ENCODE measurements at places on chromosomes 4 and X.

GRCh38 chrX:103405009-103405333 is 28.6 kb downstream of the BEX3 start:
- DNase-seq: no peak

GRCh38 chr4:25110527-25111329 is 49.5 kb downstream of the SEPSECS start:
- DNase-seq: no peak

GRCh38 chr4:67918428-67918827 is 34.6 kb upstream of the TMPRSS11D start:
- DNase-seq: no peak

DNA sequence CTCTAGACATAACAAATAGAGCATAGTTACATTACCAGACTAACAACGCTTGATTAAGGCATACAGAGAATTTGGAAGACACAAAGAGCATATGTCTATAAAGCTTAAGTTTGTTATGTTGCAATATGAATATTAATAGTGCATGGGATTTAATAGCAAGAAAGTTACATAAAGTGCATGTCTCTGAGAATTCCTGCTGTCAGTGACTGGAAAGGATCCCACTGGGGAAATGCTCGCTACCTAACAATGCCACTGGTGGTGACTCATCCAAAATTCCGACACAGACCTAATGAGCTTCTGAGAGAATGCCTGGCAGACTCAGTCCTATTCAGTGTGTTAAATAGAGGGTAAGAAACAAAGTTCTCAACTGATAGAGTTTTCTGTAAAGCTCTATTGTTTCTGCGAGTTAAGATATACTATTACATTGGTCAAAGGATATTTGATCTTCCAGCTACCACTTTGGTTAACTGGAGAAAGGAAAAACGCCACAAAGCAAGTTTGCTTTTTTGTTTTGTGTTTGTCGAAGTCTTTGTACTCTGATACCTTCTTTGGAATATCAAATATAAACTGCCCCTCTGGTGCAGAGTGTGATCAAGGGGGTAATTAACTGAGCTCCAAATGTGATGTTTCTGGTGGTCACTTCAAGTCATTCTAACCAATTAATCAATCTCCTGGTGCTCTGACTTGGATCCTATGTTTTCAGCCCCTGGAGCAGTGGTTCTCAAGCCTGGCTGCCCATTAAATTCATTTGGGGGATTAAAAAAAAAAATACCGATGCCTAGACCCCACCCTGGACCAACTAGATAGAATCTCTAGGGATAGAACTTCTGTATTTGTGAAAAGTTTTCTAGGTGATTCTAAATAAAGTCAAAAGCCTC is 107.9 kb downstream of the PALLD start:
- DNase-seq: no peak

DNA sequence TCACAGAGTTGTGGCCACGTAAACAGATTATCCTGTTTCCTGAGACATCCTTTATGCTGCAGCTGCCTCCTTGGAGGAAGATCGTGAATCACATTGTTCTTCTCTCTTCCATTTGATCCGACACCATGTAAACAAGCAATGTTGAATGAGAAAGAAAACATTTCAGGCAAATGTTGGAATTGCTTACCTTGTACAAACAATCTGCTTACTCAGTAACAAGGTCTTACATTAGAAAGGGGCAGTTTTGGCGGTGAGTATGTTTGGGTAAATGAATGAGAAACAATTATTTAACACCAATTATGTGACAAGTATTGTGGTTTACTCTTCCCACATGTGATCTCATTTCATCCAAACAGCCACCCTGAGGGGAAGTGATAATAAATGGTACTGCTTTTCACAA is 637.8 kb downstream of the RAB28 start:
- no peak for DNase-seq

GRCh38 chrX:53251307-53251706 is 26.3 kb upstream of the KDM5C start:
- DNase-seq: no peak

DNA sequence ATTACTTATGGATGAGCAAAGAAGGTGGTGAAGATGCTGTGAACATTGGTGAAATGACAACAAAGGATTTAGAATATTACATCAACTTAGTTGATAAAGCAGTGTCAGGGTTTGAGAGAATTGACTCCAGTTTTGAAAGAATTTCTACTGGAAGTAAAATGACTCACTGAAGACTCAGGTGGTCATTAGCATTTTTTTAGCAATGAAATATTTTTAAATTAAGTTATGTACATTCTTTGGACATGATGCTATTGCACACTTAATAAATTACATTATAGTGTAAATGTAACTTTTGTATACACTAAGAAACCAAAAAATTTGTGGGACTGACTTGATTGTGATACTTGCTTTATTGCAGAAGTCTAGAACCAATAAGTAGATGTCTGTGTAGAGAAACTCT is 56.9 kb downstream of the USO1 start:
- no peak for DNase-seq

DNA sequence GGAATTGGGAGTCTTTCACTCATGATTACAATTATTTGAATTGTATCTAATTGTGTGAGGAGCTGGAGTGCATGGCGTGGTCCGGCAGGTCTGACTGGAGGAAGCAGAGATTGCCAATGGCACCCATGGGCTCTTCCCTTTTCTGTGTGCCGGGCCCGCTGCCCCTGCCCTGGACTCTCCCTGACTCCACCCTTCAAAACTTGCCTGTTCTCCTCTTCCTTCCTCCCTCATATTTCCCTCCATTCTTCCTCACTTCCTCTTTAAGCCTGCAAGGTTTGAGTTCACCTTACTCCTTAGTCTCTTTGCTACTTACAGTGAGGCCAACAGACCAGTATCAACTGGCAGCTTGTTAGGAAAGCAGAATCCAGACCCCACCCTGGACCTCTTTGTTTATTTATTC is 6.5 kb upstream of the STBD1 start:
- DNase-seq: no peak

DNA sequence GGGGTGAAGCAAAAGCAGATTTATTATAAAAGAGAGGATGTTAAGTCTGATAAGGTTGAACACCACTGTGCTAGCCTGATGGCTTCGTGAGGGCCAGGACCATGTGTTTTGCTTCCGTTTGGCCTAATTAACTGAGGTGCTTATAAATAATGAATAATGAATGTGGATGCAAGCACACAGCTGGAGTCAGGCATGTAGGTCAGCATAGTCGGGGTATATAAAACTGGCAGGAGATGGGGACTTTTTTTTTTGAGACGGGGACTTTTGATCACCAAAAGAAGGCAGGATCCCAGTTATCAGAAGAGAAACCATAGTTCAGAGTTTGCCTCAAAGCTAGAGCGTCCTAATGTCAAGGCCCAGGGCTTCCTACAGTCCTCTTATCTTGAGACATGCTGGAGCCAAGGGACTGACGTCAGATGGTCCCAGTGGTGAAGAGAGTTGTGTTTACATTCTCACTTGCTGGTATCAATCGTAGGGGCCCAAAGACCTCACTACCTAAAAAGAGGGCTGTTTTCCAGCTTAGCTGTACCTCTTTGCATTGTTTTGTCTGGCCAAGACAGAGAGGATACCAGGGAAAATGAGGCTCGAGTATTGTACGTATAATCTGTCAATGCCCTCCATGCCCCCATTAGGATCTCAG is 50.4 kb downstream of the RTL9 start:
- no peak for DNase-seq

DNA sequence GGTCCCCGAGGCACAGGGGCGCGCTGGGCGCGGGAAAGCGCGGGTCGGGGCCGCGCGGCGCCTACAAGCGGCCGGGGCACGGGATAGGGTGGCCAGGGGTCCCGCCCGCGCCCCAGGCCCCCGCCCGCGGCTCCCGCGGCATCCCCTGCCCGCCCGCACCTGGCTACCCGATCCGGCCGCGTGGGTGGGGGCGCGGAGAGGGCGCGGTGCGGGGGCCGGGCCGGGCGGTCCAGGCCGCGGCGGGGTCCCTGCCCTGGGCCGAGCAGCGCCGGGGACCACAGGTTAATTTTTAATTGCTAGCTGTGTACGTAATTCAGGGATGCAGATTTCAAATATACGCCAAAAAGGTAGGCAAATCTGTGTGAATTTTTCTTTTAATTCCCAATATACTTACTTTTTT is 44.3 kb upstream of the FAM47C start:
- DNase-seq: no peak

GRCh38 chr4:53424280-53424679 is 46.8 kb downstream of the FIP1L1 start:
- no peak for DNase-seq

DNA sequence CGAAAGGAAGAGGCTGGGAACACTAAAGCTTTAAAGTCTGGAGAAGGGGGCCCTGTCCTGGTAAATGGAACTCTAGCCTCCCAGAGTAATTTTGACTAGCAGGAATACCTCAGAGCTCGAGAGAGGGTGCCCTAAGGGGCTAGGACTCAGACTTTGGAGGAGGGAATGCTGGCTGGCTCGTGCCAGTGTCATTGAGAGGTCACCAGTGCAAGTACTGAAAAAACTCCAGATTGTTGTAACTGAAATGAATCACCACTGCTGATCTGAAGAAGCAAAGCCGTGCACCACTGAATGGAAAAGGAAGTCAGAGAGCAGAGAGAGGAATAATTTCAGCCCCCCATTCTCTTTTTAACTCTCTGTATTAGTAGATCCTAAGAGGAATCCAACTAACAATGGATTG is 690.2 kb downstream of the FAT4 start:
- no peak for DNase-seq

GRCh38 chr4:1466034-1466862 is 60.0 kb upstream of the NKX1-1 start:
- no peak for DNase-seq

DNA sequence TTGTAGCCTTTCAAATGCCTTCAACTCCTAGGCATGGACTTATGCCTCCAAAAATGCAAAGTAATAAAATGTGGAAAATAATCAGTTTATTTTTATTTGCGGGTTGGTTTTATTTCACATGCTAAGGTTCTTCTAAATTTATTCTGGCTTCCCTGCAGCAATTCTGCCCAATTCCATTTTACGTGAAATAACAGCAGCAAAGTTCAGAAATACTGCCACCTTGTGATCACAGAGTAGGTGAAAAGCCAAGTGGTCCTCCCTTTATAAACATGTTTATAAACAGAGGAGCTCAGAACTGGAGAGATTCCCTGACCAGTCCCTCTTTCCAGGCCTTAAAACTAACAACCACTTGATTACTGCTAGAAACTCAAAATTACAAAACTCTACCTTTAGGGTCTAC is 14.7 kb upstream of the DCHS2 start:
- no peak for DNase-seq

GRCh38 chrX:48480583-48480982 is 4.6 kb downstream of the FTSJ1 start:
- DNase-seq: no peak

- DNase-seq: no peak
Observed at GRCh38 chr4:147975933-147976928, 244.3 kb downstream of the ARHGAP10 start.

GRCh38 chr4:141169391-141169790 is 36.1 kb upstream of the RNF150 start:
- no peak for DNase-seq

GRCh38 chr4:26568446-26568994 is 15.4 kb upstream of the TBC1D19 start:
- no peak for DNase-seq

DNA sequence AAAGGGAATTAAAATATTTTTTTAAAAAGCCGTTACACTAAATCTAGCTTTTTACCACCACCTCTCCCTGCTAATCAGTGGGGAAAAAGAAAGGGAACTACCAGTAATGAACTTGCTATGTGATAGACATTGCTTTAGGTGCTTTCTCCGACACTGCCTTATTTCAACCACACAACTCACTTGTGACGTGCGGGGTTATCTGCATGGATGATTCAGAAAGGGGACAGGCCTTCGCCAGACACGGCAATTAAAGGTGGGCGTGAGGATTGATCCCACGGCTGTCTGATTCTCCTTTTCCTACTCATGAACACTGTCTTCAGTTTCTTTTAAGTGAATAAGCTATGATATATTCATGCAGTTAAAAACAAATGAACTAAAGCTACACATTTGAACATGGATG is 882 bp upstream of the CXCR3 start:
- no peak for DNase-seq

DNA sequence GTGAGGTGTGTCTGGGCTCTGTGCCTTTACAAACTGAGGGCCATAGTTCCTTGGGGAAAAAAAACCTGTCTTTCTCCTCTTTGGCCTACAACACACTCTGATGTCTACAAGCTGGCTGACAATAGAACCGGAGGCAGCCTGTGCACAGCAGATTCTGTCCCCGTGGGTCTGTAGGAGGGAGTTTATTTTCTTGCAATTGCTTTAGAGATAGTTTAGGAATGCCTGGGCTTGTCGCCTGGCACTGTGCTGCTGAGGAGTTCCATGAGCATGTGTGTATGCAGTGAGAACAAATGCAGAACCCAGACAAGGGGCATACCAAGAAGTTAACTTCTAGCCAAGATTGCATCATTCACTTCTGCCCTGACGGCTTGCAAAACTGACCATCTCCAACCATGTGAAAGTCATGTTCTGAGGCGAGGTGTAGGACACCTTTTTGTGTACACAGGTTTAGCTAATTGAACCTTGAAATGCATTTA is 54.1 kb downstream of the CCNI start:
- no peak for DNase-seq

DNA sequence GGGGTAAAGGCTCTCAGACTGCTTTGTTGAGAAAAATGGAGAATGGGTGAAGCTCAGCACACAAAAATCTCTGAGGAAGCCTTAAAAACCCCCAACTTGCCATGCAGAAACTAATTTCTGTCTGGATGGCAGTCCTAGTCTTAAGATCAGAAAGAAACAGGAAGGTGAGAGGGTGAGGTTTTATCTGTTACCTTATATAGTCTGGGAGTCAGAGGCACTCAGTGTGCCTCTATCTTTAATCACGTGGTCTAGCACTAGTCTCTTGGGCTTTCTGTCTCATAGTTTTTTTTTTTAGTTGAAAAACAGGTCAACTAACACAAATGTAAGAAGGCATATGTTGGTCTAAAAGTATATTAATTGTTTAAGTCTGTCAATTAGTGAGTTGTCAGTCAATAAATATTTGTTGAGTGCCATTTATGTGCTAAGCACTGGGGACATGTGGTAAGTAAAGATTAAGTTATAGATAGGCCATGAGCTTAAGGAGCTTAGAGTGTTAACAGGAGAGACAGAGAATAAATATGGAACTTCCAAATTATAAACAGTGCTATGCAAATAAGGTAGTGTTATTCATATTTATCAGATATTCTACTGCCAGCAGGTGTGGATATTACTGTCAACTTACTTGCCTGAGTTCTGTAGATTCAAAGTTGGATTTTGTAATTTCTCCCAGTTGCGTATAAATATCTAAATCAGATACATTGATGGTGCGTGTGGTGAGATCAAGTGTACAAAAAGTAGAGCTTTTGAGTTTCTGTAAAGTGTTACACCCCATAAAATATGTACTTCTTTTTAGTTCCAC is 7.0 kb downstream of the CYBB start:
- no peak for DNase-seq

GRCh38 chrX:576904-577560 is 53.6 kb upstream of the SHOX start:
- no peak for DNase-seq

DNA sequence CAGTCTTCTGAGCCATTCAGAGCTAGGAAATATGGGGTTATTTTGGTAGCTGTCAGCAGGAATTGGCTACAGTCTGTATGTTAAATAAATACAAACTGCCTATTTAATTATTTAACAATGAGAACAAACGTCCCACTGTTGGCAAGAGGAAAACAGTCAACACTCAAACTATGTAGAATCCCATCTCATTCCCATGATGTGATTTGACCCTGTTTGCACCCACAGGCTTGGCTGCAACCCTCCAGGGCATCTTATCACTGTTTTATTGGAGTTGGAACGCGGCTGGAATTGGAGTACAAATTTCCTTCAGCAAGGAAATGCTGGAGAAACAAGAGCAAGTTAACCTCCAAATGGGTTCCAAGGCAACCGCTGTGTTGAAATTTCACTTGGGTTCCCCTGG is 124.0 kb downstream of the KIT start:
- no peak for DNase-seq

GRCh38 chrX:38970845-38971244 is 169.6 kb downstream of the MID1IP1 start:
- no peak for DNase-seq
